Neural progenitor cell (in vitro differentiated cells): ENCODE measurements at places on chromosomes 3 and 15. TPM values are rescaled to one million over a fixed set of nuclear protein-coding genes. Genes with fewer than 3 reads are reported as not detected.

- no peak overlapping the region for H3K4me3 ChIP-seq
- H3K4me1 ChIP-seq: no peaks in the 10 kb centered on the region
- H3K36me3 ChIP-seq: no peaks in the 10 kb centered on the region
- no peaks in the 10 kb centered on the region for H3K27me3 ChIP-seq
- DNase-seq: no peak
Measured at GRCh38 chr3:108062051-108062450, 28.8 kb downstream of the CD47 start.

The RBP2 gene
- not detected in 2 replicates for total RNA-seq

DNA sequence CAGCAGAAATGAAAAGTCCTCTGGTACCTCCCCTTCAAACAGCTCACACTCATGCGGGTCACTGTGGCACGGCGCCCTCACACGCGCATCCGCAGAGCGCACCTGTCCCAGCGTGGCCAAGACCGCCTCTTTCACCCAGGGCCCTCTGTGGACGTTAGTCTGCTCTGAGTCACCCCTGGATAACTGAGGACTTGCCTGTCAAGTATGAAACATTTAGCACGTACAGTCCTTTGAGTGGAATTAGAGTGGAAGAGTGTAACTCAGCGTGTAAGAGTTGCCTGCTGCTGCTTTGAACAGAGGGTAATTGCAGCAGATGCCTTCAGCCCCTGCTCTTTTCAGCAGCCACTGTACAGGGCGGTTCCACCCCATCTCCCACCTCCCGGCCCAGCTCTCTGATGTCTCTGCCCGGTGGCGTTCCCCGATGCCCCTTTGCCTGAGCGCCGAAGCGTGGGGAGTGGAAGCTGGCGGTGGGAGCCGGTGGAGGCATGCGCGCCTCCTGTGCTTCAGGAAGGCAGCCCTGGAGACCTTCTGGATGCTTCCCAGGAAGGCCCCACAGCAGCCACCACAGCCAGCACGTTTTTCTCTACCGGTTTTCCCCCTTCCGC, 23.0 kb downstream of the CPN2 start:
- no peaks in the 10 kb centered on the region for H3K36me3 ChIP-seq
- H3K4me1 ChIP-seq: no peaks in the 10 kb centered on the region
- no peak overlapping the region for H3K4me3 ChIP-seq

DNA sequence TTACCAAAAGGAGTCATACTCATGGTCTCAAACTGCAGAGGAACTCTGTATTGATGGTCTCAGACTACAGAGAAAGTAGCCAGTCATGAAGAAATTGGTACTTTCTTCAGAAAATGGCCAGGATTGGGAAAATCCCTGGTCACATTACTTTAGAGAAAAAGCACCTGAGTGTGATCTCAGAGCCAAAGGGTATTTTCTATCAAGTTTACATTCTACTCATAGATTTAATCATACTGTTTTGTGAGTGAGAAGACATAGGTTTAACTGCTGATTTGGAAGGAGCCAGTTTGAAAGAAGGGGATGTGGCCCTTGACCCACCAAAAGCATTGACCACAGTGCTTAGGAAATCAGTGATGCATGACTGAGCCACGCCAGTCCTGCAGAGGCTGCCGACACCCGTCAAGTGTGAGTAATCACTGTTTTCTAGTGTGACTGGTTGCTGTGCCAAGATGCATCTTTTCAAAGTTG, 203.6 kb downstream of the AKAP13 start:
- no peak overlapping the region for H3K27ac ChIP-seq
- H3K4me3 ChIP-seq: no peak overlapping the region
- H3K36me3 ChIP-seq: no peaks in the 10 kb centered on the region
- peak; percentile 38 for DNase-seq
- H3K4me1 ChIP-seq: peaks cover 29% of the 10 kb centered on the region

The ALDH1A2 gene
- 30.8 and 52.5 TPM in 2 replicates for total RNA-seq

- no peaks in the 10 kb centered on the region for H3K4me1 ChIP-seq
- no peak overlapping the region for H3K27ac ChIP-seq
- no peaks in the 10 kb centered on the region for H3K27me3 ChIP-seq
- DNase-seq: peak; percentile 75
- H3K4me3 ChIP-seq: no peak overlapping the region
- no peaks in the 10 kb centered on the region for H3K36me3 ChIP-seq
Measured at GRCh38 chr3:49703443-49703927, 14.1 kb downstream of the RNF123 start.

DNA sequence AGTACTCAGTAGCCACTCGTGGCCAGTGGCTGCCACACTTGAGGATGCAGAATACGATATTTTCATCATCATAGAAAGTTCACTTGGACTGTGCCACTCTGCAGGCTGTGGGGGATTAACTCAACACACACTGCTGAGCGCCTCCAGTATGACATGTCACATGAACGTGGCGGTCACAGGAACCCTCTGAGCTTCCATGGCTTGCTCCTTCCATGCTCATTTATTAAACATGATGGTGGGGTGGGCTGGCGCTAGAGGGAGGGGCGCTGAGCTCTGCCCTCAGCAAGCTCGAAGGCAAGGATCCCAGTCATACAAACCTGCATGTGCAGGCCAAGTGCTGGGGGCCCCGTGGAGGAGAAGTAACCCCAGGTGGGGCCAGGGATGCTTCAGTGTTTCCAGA, 85.5 kb downstream of the WNT7A start:
- no peak overlapping the region for H3K27ac ChIP-seq
- no peak for DNase-seq
- H3K27me3 ChIP-seq: no peaks in the 10 kb centered on the region
- no peaks in the 10 kb centered on the region for H3K36me3 ChIP-seq
- peaks cover 5% of the 10 kb centered on the region for H3K4me1 ChIP-seq

GRCh38 chr15:59689626-59690236, 611 bp upstream of the BNIP2 start:
- H3K27ac ChIP-seq: peak overlapping the region; percentile 35
- H3K36me3 ChIP-seq: no peaks in the 10 kb centered on the region
- H3K27me3 ChIP-seq: no peaks in the 10 kb centered on the region
- peak overlapping the region; percentile 88 for H3K4me3 ChIP-seq
- peaks cover 8% of the 10 kb centered on the region for H3K4me1 ChIP-seq
- DNase-seq: peak; percentile 76

- DNase-seq: peak; percentile 82
- peaks cover 13% of the 10 kb centered on the region for H3K4me1 ChIP-seq
Measured at GRCh38 chr15:89665449-89666181, 10.3 kb upstream of the KIF7 start.

- no peak overlapping the region for H3K4me3 ChIP-seq
- H3K36me3 ChIP-seq: no peaks in the 10 kb centered on the region
- no peak for DNase-seq
- no peaks in the 10 kb centered on the region for H3K4me1 ChIP-seq
- H3K27me3 ChIP-seq: no peaks in the 10 kb centered on the region
Measured at GRCh38 chr15:55281517-55282228, 7.9 kb downstream of the RAB27A start.

GRCh38 chr3:156172536-156172935, 52.2 kb downstream of the KCNAB1 start:
- H3K4me1 ChIP-seq: no peaks in the 10 kb centered on the region
- H3K27ac ChIP-seq: no peak overlapping the region
- no peaks in the 10 kb centered on the region for H3K36me3 ChIP-seq
- no peak overlapping the region for H3K4me3 ChIP-seq
- H3K27me3 ChIP-seq: no peaks in the 10 kb centered on the region

The SPINK8 gene
- not detected in 2 replicates for total RNA-seq

The GOLGA8J gene
- not detected in 2 replicates for total RNA-seq

The CCR3 gene
- not detected in 2 replicates for total RNA-seq

DNA sequence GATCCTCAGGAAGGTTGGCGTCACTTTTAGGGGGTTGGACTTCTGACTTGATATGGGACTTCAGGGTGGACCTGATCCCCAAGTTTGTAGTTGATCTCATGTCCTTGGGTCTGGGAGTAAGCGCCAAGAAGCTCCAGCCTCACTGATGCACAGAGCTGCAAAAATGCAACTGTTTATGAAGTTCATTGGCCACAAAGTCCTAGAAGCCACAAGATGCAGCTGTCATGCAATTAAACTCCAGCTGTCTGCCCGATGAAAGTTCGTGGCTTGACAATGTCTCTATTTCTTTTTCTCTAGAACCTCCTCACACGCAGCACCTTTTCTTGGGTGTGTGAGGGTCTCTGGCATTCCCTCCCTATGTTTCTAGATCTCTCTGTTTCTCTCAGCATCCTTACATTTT, 9.2 kb upstream of the ACAN start:
- H3K36me3 ChIP-seq: no peaks in the 10 kb centered on the region
- no peak for DNase-seq
- H3K4me3 ChIP-seq: no peak overlapping the region
- no peak overlapping the region for H3K27ac ChIP-seq

The ISLR gene
- total RNA-seq: 0.68 TPM in 1 of 2 replicates, not detected in the other

GRCh38 chr3:40179016-40179415, 130.5 kb upstream of the EIF1B start:
- H3K4me3 ChIP-seq: no peak overlapping the region
- H3K36me3 ChIP-seq: no peaks in the 10 kb centered on the region

The PLIN1 gene
- 0.07 and 0.15 TPM in 2 replicates for total RNA-seq

- peaks cover 28% of the 10 kb centered on the region for H3K4me1 ChIP-seq
- H3K27me3 ChIP-seq: no peaks in the 10 kb centered on the region
- H3K36me3 ChIP-seq: no peaks in the 10 kb centered on the region
- H3K4me3 ChIP-seq: no peak overlapping the region
- no peak for DNase-seq
- no peak overlapping the region for H3K27ac ChIP-seq
Measured at GRCh38 chr3:175511219-175511785, 652.2 kb downstream of the NAALADL2 start.

The LRRK1 gene
- total RNA-seq: 0.43 TPM in 1 of 2 replicates, not detected in the other

DNA sequence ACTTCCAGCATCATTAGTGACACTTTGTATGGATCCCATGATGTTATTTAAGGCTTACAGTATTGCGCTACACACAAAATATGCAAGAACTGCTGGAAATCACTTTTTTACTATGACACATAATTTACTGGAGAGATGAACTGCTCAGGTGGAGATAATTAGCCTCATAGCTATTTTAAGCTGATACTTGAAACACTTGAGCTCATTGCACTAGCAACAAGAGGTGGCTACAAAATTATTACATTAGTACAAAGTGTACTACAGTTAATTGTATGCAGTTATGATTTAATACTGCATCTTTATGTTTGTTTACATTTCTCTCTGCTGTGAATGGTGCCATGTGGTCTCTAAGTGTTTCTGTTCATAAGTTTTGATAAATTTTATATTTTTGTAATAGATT, 6.5 kb upstream of the LZTFL1 start:
- no peaks in the 10 kb centered on the region for H3K4me1 ChIP-seq
- H3K27ac ChIP-seq: no peak overlapping the region
- DNase-seq: no peak

GRCh38 chr3:141835557-141836229, 40.8 kb upstream of the ATP1B3 start:
- no peak overlapping the region for H3K4me3 ChIP-seq
- no peaks in the 10 kb centered on the region for H3K4me1 ChIP-seq
- H3K27me3 ChIP-seq: no peaks in the 10 kb centered on the region
- H3K36me3 ChIP-seq: no peaks in the 10 kb centered on the region
- no peak overlapping the region for H3K27ac ChIP-seq

DNA sequence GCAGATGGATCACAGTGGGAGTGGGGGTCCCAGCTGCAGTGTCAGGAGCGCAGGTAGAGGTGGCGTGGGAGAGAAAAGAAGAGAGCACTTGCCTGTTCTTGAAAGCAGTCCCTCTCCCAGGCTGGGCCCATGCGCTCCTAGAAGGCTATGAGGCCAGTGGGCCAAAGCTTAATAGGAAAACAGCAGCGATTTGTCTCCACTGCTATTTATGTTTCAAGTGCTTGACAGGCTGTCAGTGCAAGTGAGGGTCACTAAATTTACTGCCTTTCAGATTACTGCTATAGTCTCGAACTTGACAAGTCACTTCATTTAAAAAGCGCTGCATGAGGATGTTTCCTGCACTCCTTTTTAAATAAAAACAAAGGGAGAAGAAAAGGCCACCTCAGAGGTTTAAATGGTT, 239.5 kb downstream of the GAP43 start:
- H3K36me3 ChIP-seq: no peaks in the 10 kb centered on the region
- no peak overlapping the region for H3K27ac ChIP-seq

DNA sequence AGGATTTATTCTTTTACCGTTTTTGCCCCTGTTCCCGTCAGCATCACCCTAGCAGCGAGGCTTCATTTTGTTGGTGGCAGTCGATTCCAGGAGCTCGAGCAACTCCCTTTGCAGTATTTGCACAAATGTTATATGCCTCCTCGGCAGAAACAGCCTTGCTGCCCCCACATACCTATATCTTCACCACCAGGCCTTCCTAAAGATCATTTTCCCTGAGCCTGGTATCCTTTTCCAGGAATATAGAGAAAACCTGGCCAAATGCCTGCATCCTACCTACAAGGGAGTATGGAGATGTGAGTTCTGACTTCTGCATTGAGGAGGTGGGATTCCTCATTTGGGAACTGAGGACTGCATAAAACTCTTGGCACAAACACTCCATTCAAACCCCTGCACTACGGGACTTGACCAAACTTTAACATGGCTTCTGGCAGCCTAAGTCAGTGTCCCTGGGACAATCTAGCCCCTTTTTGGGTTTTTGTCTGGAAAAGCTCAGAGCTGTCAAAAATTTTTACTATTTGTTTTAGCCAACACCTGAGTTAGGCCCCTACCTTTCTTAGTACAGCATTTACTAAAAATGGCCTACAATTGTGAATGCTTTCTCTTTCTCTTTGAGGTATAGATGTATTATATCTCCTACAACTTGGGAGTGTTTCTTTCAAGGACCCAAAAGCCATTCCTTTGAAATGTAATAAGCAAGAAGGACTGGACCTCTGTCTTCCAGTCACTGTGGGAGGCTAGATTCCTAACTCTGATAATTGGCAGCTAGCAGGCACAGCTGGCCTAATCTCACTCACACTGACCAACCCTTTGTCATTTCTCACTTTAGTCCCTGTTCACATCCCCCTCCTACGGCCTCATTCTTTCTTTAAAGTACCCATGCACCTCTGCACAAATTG, 12.1 kb upstream of the UBE2Q2 start:
- H3K27ac ChIP-seq: no peak overlapping the region
- no peaks in the 10 kb centered on the region for H3K36me3 ChIP-seq
- peak overlapping the region; percentile 7 for H3K4me3 ChIP-seq
- peaks cover 45% of the 10 kb centered on the region for H3K4me1 ChIP-seq
- DNase-seq: peak; percentile 88
